Lower lobe of right lung (tissue), 2 donors: ENCODE measurements at places on chromosomes 13 and 19. TPM values are rescaled to one million over a fixed set of nuclear protein-coding genes. Genes with fewer than 3 reads are reported as not detected.

MEDAG gene
- total RNA-seq: 7.2 TPM

IGFL1 gene
- total RNA-seq: not detected

HIPK4 gene
- total RNA-seq: 0.21 TPM

ZNF497 gene
- total RNA-seq: 2.5 TPM

GRCh38 chr13:20573186-20573585 is 6.2 kb downstream of the IFT88 start:
- no peaks in the 10 kb centered on the region for H3K27me3 ChIP-seq
- H3K4me1 ChIP-seq: peaks cover 4% of the 10 kb centered on the region
- H3K36me3 ChIP-seq: peaks cover 7% of the 10 kb centered on the region

GRCh38 chr13:94435604-94436226 is 43.8 kb downstream of the DCT start:
- no peak overlapping the region for H3K4me3 ChIP-seq
- H3K27ac ChIP-seq: no peak overlapping the region
- no peaks in the 10 kb centered on the region for H3K4me1 ChIP-seq
- H3K36me3 ChIP-seq: no peaks in the 10 kb centered on the region

DNA sequence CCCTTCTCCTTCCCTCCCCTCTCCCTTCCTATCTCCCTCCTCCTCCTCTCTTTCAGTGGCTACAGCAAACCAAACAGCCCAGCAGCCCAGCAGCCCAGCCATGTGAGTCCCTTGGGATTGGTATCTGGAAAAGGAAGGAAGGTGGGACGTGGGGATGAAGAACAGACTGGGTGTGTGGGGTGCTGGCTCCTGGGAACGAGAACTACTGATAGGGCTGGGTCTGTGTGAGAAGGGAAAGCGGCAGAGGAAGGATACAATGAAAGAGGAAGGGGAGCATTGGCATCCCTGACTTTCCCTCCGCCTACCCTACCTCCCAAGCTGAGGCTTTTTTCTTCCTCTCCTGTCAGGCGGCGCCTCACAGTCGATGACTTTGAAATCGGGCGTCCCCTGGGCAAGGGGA is 863 bp downstream of the AURKC start:
- no peaks in the 10 kb centered on the region for H3K36me3 ChIP-seq
- no peaks in the 10 kb centered on the region for H3K27me3 ChIP-seq
- H3K4me1 ChIP-seq: no peaks in the 10 kb centered on the region
- no peak overlapping the region for H3K27ac ChIP-seq
- DNase-seq: no peak
- H3K4me3 ChIP-seq: no peak overlapping the region

- no peaks in the 10 kb centered on the region for H3K4me1 ChIP-seq
- H3K27ac ChIP-seq: no peak overlapping the region
- no peak for DNase-seq
- no peak overlapping the region for H3K4me3 ChIP-seq
Measured at GRCh38 chr13:79314652-79315051, 91.4 kb downstream of the RBM26 start.

- peak overlapping the region; percentile 17 for H3K4me3 ChIP-seq
- no peaks in the 10 kb centered on the region for H3K4me1 ChIP-seq
- no peaks in the 10 kb centered on the region for H3K27me3 ChIP-seq
- H3K36me3 ChIP-seq: peaks cover 3% of the 10 kb centered on the region
- peak overlapping the region; percentile 58 for H3K27ac ChIP-seq
- no peak for DNase-seq
Measured at GRCh38 chr19:4542896-4543841, 3.3 kb upstream of the LRG1 start.
